ENCODE measurements at places on chromosomes 5 and 9.

- DNase-seq, result no peak
Measured at GRCh38 chr5:96499753-96500345, 66.8 kb upstream of the PCSK1 start.

DNA sequence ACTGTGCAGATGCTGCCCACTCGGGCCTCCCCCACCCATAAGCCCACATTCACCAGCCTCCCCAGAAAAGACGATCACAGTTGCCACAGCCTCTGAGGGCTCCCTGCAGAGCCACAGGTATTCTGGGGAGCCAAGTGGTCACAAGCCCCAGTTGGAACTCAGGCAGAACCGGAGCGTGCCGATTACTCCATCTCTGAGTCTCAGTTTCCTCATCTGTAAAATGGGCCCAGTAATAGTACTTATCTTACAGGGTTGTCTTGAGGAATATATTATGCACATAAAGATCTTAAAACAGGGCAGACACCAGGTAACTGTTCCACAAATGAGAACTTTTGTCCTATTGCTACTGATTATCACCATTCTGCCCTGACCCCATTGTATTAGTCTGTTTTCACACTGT lies 57.7 kb upstream of the FUBP3 start:
- no peak for DNase-seq

GRCh38 chr9:131815970-131816873 lies 76.3 kb upstream of the RAPGEF1 start:
- DNase-seq, result no peak

GRCh38 chr5:178223196-178223773 lies 9.3 kb downstream of the PHYKPL start:
- DNase-seq, result no peak

GRCh38 chr5:65075623-65076250 lies 307.0 kb downstream of the CWC27 start:
- no peak for DNase-seq

DNA sequence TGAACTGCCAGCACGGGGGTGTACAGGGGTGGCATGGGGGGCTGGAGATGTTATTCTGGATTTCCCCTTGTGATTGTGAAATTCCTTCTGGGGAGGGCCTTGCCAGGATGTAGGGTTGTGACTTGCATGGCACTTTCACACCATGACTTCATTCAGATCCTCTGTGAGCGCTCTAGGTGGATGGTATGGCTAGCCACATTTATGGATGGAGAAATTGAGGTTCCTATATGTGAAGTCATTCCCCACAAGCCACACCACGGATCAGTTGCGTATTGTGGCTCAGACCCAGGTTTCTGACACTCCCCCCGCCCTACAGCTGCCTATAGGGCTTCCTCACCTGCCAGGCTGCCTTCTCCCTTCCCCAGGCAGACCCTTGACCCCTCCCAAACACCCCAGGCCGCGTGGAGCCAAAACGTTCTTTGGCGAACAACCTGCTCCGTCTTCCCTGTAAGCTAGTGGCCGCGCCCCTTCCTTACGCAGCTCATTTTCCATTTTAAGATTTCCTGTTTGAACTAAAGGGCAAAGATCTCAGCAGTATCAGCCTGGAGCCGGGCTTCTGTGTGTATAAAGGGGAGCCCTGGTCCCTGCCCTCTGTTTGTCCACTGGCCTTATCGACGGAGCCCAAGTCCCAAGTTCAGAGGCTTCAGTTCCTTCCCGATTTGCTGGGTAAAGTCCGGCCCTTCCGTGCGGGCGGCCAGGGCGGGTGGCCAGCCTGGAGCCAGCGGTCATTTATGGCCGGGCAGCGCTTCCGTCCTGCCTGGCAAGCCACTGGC lies 97.8 kb upstream of the KLF4 start:
- no peak for DNase-seq

DNA sequence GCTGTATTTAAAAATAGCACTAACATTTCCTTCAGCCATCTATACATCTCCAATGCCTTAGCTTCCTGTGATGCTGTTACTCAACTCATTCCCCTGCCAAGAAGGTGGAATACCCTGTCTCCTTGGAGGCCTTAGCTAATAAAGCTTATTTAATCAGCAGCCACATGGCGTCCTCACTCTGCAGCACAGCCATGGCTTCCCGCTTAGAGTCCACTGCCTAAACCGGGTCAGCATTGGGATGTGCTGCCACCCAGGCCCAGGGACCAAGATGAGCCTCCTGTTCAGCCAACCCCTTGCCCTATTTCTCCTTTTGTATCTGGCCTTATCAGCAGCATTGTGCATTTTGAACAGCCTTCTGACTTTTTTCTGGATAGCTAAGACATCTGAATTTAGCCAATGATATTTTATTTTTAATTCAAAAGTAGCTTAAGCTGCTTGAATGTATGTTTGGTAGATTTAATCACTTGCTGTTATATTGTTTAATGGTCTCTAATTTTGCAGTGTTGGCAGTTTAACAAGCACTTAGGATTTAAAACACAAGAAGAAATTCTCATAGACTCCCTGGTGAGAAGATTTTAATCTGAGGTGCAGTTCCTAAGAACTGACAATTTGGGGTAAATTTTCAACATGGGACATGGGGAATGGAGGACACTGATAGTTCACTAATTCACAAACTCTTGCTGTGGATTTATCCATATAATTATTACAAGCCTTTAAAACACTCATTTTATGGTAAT lies 113.0 kb downstream of the RPS23 start:
- no peak for DNase-seq

DNA sequence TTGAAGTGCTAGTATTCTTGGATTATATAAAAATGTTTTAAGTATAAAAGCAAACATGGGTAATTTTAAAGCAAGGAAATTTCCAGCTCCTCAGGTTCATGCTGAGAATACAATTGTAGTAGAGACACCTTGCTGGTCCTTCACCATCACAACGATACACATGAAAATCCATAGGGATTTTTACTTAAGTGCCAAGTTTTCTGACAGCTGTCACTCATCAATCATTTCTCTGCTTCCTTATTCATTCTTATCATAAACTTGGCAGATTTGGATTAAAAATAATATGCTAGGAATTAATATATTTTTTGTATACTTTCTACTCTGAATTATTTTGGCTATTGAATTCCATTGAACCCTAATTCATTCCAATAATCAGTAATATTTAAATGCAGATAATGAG lies 167.9 kb upstream of the PTGER4 start:
- DNase-seq, result no peak

- no peak for DNase-seq
Measured at GRCh38 chr5:131259326-131259725, 4.5 kb upstream of the CDC42SE2 start.
